ENCODE measurements at places on chromosomes 16 and 17.

- DNase-seq = no peak
Measured at GRCh38 chr17:45325810-45326209, 9.0 kb upstream of the MAP3K14 start.

DNA sequence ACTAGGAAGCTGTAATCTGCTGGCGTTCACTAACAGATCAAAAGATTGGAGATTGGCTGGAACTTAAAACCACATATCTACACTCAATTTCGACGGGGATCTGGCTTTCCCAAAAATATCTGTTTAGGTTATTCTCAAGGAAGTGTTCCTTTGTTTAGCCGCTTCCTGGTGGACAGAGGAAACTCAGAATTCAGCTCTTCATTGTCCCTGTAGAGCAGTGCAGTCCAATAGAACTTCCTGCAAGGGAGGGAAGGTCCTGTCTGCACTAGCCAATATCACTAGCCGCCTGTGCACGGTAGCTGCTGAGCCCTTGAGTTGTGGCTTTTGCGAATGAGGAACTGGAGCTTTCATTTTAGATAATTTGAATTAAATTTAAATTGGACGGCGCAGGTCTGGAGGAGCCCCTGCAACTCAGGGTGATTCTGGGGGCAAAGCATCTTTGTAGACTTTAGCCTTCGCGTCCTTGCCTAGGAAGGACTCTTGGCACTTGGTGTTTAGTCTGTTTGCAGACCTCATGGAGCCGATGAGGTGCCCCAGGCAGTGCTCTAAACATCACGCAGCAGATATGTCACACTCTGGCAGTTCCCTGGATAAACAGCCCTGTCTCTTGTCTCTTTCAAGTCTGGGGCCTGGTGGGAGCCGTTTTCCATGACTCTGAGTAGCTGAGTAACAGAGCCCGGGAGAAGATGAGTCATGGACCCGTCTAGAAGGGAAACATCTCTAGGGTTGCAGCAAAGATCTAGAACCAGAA, 122.2 kb downstream of the CCDC182 start:
- DNase-seq = no peak

DNA sequence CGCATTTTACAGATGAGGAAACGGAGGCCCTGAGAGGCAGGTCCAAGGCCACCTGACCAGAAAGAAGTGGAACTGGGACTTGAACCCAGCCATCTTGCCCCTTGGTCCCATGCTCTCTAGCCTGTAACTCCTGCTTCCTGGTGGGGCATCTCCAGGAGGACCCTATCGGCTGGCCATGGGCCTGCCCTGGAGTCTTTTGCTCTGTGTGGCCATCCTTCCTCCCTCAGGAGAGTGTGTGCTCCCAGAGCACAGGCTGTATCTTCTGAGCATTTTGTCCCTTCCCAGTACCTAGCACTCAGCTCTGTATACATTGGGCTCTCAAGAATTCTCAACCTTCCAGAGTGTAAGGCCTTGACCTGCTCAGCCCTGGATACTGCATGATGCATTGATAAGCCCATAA, 28.4 kb upstream of the STH start:
- DNase-seq = no peak

DNA sequence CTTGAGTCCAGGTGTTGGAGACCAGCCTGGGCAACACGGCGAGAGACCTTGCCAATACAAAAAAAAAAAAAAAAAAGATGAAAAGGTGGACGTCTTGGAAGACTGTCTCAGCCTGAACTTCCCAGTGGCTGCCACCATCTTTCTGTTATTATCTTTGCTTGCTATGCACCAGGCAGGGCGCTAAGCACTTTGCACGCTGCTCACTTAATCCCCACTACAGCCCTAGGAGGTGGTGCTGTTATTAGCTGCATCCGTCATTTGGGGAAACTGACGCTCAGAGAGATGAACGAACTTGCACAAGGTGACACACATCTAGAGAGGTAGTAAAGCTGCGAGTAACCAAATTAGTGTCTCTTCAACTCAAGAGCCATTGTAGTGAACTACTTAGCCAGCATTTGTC, 708 bp upstream of the CPPED1 start:
- DNase-seq = no peak

- DNase-seq = no peak
Measured at GRCh38 chr17:16466407-16466806, 25.6 kb downstream of the LRRC75A start.

- DNase-seq = peak; percentile 17
Measured at GRCh38 chr17:30961209-30962188, 9.3 kb upstream of the RNF135 start.

GRCh38 chr17:21258593-21258992, 5.4 kb upstream of the NATD1 start:
- DNase-seq = no peak

DNA sequence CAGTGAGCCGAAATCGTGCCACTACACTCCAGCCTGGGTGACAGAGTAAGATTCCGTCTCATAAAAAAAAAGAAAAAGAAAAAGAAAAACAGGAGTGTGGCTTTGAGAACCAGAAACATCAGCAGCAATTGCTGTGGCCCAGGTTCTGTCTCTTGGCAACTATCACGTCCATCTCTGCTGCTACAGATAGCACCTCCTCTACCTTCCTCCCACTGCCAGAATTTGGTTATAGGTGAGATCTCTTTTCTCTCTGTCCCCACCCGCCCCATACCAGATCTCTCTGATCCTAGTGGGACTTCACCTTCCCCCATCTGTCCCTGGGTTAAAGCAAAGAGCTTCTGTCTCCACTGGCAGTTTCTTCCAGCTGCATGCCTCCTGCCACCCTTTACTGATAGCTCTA, 3.1 kb downstream of the TLCD2 start:
- DNase-seq = no peak

GRCh38 chr17:66488864-66489263, 186.5 kb downstream of the PRKCA start:
- no peak for DNase-seq

DNA sequence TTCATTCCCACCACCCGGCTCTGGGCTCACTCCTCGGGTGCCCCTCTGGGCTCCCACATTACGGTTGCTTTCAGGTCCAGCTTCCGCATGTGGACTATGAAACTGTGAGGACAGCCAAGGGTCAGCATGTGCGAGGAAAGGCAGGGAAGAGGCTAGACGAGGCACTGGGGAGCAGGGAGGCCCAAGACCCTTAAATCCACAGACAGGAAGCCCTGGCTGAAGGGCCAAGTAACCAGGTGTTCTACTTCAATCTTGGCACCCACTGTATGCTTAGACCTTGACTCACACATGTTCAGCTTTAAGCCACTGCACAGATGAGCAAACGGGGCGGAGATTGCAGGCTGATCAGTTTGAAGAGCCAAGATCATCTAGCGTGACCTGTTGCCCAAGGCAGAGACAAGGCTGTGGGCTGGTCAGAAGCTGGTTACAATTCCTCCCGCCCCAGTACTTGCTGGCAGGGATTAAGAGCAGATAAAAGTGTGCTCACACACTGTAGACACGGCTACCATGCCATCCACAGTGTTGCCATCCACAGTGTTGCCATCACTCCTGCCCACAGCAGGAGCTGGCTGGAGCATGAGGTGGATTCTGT, at the start of gene CES4A:
CES4A (plus strand) TSS at position 393 of the 592 bp plus-strand sequence; CDS start at position 577, 184 bp downstream.
- DNase-seq = no peak

DNA sequence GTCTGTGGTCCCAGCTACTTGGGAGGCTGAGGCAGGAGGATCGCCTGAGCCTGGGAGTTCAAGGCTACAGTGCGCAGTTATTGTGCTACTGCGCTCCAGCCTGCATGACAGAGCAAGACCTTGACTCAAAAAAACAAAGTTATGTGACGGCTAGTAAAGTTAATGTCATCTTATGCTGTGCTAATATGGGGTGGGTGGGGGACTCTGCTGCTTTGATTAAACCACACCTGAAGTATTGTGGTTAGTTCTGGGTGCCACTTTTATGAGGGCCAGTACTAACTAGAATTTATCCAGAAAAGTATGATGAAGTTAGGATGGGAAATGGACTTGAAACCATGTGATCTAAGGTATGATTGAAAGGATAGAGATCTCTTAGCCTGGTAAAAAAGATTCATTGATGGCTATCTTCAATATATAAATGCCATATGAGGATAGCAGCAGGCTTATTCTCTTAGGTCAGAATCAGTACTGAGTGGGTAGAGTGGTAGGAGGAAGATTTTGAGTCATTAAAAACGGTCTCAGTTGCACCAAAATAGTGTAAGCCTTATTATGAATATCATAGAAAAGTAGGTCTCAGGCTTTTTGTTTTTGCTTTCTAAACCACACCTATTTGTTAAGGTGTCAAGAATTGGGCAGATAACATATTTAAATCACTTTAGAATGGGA, 5.6 kb downstream of the WSB1 start:
- DNase-seq = no peak

- DNase-seq = no peak
Measured at GRCh38 chr16:67987460-67988160, 7.3 kb upstream of the DPEP3 start.

DNA sequence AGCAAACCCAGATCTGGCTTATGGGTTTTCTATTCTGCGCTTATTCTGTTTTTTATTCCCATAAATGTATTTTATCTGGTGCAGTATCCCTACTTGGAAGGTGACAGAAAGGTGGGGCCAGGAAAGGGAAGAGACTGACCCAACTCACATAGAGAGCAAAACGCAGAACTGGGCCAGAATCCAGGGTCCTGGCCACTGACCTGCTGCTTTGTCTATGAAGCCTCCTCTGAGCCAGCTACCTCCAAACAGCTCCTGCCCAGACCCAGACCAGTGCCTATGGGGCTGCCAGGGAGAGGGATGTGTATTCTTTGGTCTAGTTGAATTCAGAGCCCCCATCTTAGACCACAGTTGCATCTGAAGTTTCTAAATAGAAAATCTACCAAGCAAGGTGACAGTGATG, 36.4 kb upstream of the CES5A start:
- no peak for DNase-seq

DNA sequence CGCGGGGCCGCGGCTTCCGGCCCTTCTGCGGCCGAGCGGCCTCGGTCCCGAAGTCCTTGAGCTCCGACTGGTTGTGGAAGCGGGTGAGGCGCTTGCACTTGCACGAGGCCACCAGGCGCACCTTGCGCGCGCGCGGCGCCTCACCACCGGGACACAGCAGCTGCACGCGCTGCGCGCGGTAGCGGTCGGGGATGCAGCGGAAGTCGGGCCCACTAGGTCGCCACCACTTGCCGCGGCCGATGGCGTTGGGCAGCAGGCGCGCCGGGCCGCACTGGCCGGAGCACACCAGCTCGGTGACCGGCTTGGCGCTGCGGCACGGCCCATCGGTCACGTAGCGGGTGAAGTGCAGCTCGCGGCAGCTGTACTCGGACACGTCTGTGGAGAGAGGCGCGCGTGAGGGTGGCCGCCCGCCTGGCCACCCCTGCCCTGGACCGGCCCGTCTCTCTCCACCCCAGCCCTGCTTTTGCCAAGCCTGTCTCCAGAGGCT, 3.2 kb downstream of the SOST start:
- DNase-seq = peak; percentile 87

GRCh38 chr17:10089196-10089804, 109.1 kb downstream of the GAS7 start:
- DNase-seq = no peak

- DNase-seq = no peak
Measured at GRCh38 chr17:37276475-37276874, 99.3 kb upstream of the C17orf78 start.

DNA sequence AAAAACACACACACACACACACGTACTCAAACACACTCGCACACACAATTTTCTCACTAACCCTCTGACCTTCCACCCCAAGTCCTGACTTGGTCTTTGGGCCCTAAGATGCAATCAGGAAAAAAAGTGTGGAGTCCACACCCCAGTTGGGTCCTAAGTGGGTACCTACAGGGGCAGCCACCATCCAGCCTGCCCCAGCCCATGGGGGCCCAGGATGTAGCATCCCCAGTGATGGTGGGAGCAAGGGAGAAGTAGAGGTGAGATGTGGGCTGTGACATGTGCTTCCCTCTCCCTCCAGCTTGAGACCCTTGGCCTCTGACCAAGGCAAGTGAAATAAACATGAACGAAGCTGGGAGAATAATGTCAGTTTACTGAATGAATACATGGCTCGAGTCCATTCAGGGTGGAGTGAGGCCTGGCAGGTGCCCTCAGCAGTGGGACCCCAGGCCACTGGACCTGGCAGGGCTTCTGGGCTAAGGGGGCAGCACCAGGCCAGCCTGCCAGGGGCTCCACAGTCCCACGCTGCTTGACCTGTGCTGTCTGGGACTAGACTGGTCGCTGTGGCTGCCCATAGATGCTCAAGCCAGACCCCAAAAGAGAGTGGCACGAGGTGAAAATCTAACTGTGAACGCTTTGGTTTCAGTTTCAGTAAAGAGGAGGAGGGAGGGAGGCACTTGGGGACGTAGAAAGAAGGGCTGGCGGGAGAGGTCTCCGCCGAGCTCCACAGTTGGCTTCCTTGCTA, 73.7 kb downstream of the MRC2 start:
- DNase-seq = no peak

DNA sequence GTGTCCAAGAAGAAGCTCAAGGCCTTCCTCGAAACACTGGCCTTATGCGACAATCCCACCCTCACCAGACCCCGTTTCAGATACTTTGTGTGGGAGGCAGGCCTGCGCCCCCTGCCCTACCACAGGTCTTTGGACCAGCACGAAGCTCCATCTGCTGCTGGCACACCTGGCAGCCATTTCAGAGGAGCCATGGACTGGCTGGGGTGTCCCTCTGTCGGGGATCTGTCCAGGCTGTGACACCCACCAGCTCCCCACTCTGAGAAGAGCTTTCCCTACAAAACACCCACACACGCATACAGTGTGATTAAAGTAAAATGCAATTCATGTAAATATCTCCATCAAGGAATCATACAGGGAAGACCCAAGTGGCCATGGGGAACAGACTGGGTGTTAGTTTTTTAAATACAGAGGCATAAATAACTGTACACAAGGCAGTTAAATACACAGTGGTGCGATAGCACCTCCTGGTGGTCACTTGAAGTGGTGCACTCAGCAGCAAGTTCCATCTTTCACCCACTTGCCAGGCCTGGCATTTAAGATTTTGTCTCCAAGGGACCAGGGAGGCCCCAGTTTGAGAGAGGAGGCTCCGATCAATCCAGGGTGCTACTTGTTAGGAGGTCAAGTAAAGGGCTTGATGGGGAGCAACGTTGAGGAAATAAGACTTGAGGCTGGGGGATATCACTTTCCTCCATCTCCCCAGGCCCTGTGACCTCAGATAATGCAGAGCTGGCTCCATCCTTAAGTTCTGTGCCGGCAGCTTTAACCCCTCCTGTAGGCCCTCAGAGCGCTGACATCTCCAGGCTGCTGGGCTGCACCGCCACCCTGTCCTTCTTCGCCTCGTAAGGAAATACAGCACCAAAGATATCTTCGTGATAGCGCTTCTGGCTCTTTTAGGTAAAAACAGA, 43.6 kb downstream of the NOS2 start:
- DNase-seq = peak; percentile 62

GRCh38 chr17:81020767-81021497, 14.0 kb upstream of the BAIAP2 start:
- DNase-seq = no peak

GRCh38 chr16:11398851-11399250, 53.6 kb downstream of the RMI2 start:
- no peak for DNase-seq

GRCh38 chr17:20008242-20009051, 712 bp upstream of the SPECC1 start:
- peak; percentile 73 for DNase-seq

DNA sequence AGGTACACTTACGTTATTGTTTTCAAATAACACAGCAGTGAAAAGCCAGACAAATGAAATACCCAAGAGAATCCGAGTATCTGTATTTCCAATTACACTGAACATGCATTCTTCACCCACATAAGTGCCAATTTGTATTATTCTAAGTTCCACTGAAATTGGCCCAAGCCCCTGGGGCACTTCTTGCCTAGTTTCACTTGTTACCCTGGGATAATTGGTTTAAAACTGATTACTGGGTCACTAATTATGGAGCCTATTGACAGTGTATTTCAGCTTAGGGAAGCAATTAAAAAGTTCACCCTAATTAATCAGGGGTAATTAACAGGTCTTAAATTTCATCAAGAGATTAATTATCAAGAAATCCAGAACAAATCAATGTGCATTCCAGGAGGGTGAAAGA, 60.5 kb upstream of the HS3ST2 start:
- no peak for DNase-seq

Measured in GM23338 (cell line).